ENCODE measurements at places on chromosomes 12 and 14.

DNA sequence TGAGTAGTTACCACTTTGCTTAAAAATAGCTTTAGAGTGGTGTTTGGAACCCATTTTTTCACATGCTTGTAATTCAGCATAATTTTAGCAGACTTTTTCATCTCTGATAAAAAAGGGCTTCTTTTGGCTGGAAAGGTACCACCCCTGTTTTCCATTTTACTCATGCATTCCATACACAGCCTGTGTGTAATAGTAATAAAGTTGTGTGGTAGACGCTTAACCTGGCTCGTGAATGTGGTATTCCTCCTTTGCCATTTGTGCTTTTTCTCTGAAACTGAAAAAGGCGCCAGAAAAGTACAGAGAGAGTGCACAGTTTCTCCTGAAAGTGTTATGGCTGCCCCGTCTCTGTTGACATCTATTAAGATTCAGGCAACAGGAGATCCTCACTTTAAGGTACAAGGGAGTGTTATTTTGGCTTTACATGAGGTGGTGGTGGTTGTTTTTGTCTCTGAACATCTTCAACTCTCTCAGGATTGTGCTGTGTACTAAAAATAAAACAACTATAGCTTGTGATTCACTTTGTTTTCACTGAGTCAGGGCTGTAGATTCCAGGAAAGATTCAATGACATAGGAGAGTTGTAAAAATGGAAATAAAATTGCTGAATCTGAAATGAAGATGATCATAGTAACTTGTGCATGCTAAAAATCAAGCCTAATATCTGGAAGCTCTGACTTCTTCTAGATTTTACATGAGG lies 45.6 kb upstream of the MIS18BP1 start:
- DNase-seq, result no peak

- no peak for DNase-seq
Measured at GRCh38 chr12:127308148-127308547, 958.8 kb upstream of the TMEM132C start.

DNA sequence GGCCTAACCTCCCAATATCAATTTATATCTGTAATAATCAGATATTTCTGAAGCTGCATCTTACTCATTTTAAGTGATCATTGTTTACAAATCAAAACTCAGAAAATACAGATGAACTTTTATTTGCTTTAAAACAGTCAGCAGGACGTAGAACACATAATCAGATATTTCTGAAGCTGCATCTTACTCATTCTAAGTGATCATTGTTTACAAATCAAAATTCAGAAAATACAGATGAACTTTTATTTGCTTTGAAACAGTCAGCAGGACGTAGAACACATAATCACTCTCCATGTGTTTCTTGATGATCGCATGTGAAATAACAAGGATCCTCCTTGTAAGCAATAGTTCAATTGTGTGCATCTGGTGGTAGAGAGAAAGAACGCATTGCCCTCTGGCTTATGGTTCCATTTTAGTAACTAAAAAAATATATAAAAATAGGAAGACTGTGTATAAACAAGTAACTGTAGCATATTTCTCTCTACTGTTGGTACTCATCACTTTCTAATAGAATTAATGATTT lies 15.0 kb upstream of the TMTC2 start:
- DNase-seq, result no peak

DNA sequence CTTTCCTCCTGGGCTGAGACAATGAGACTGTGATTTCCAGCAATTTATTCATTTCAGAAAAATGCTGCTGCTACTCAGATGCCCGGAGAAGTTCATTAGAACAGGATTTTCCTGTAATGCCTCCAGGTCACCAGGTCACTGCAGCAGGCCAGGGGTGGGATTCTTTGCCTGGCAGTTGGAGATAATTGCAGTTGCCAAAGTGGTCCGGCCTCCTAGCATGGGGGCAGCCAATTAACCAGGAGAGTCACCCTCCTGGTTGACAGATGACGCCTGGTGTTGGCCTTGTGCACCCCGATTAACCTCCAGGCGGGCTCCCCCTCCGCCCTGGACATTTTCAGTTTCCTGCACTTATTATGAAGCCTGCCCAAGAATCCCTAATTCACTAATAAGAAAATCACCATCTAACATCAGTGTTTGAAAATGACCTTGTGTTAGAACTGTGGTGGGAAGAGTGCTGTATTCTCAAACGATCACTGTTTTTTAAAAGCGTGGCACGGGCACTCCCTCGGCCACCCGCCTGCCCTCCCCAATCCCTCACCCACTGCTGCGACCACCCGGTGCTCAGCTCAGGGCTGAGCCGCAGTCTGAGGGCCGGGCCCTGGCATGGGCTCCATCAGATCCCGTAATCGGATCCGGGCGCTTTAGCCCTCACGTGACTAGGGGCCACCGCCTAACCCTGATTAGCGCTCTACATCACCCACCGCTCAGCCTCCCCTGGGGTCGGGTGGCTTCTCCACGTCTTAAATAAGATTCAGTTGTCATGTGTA lies 12.9 kb downstream of the RIMBP2 start:
- no peak for DNase-seq

- peak; percentile 67 for DNase-seq
Measured at GRCh38 chr12:128190614-128191013, 76.4 kb upstream of the TMEM132C start.

- DNase-seq, result no peak
Measured at GRCh38 chr14:79284621-79285020, 926.7 kb downstream of the DIO2 start.

DNA sequence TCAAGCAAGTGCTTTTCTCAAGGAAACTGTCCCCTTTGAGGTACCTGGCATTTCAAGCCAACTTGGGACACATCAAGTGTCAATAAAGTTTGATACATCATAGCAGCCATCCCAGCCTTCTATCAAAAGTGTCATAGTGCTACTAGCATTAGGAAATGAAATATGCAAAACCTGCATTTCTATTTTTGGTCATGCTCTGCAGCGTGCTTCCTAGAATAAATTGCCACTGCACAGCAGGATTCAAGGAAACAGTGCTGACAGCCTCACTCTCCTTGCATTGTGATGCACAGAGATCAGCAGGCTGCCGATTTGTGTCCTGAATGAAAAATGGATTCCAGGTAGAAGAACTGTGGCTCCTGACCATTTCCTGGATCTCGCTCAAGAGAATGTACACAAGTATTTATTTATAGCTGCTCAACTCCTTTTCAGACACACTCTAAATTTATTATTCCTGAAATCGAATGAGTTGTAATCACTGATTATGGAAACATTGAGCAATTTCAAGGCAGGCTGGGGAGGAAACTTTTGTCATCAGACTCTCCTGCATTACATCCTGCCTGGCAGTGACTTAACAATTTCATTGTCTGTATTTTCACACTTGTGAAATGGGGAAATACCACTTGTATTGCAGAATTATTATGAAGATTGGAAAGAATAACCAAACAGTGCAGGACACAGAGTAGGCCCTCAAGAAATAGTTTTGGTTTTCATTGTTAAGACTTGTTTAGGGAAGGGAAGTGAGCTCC lies 120.9 kb downstream of the SLC38A6 start:
- no peak for DNase-seq

- no peak for DNase-seq
Measured at GRCh38 chr14:86491743-86492142, 961.8 kb downstream of the FLRT2 start.

Data from NCI-H1092 (cell line).